ENCODE measurements at places on chromosomes 5 and 9.

DNA sequence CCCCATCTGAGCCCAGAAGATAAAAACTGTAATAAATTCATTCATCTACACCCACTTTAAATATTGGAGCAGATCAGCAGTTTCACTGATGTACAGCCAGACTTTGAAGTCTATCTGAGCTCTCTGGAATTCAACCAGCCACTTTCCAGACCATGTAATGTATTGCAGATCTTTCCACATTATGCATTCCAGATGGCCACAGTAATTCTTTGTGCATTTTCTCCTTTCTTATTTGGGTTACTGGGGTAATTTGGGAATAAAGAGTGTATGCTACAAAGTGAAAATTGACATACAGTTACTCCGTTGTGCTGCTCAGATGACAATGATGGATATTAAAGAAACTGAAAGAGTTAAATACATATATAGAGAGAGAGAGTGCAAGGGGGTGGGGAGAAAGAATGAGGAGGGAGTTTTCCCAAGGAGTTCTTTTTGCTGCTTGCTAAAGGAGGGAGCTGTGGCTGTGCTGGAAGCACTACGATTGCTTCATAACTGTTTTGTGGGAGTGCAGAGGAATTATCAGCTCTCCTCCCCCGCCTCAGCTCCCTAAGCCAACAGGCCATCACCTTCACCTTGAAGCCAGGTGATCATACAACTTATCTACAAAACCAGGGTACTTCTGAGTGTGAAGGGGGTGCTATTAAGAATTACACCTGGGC lies 152.8 kb downstream of the GAS1 start:
- no peak for DNase-seq

- no peak for DNase-seq
Observed at GRCh38 chr9:95508242-95508967, 8.4 kb downstream of the PTCH1 start.

DNA sequence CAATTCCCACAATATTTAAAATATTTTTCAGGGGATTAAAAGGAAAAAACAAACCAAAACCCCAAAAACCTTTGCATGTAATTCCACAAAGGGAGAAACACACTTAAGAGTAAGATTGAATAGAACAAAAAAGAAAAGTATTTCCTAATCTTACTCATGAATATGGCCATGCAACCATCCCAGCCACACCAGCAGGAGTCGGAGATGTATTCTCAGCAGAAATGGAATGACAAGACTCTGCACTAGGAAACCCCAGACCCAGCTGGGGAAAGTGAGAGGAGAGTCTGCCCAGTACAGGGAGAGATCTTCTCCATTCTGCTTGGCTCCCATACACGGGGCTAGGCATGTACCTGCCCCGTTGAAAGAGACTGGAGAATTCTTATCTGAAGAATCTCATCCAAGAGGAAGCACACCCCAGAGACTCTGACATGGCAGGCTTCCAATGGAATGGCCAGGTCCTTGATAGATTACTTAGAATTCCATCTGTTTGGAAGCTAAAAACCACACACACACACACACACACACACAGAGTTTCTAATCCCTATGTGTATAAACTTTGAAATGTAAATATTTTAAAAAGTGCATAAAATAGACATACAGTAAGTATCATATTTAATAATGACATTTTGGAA lies 118.8 kb downstream of the GADD45G start:
- DNase-seq: no peak

GRCh38 chr9:100129772-100130171 lies 30.7 kb downstream of the INVS start:
- no peak for DNase-seq

DNA sequence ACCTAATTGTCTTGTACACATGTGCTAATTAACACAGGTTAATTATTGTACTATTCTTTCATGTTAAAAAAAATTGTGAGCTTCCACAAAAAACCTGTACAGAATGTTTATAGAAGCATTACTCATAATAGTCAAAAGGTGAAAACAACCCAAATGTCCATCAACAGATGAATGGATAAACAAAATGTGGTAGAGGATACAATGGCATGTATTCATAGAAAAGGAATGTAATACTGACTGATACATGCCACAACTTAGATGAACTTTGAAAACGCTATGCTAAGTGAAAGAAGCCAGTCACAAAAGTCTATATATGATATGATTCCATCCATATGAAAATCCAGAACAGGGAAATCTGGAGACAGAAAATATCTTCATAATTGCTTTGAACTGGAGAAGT lies 25.6 kb downstream of the RRAGA start:
- DNase-seq: no peak

DNA sequence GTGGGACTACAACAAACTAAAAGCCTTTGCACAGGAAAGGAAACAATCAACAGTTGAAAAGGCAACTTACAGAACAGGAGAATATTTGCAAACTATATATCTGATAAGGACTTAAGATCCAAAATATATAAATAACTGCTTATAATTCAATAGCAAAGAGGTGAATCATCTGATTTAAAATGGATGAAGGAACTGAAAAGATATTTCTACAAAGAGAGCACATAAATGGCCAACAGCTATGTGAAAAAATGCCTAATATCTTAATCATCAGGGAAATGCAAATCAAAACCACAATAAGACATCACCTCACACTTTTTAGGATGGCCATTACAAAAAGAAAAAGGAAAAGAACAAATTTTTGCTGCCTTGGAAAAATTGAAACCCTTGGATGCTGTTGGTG lies 100.4 kb downstream of the LURAP1L start:
- DNase-seq: no peak

DNA sequence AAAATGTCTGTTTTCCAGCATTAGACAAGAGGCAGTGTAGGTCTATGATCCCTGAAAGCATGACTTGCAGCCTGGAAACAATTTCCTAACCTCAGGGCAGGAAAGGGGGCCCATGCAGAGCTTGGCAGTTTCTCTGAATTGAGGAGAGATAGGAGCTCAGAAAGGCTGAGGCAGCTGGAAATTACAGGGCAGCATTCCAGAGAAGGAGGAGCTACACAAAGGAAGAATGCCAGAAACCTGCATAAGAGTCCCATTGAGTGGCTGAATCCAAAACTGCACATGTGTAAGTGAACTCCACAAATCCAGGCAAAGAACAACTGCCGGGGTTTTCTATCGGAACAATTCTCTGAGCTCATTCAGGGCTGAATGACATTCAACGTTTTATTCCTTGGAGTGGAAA lies 346.8 kb downstream of the PIK3R1 start:
- no peak for DNase-seq

DNA sequence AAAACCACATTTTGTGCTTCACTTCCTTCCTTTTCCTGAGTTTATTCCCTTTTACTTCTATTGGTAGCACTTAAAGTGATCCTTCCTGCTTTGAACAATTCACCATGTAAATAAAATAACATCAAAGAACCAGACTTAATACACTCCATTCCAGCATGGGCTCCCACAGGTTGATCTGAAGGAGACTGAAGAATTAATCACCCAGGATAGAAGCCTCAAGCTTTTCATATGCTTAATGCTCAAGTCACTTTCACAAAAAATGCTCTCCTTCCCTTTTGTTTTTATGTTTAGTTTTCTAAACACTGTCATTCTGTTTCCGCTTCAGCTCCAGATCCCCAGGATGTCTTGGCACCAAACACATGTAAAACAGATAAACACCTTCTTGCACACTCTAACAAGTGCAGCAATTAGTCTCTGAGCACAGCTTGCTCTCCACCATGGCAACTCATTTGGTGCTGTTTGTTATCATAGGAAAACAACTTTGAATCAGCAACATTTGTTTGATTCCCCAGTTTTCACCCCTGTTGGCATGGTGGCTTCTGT lies 37.0 kb downstream of the DMRTA1 start:
- DNase-seq: no peak

DNA sequence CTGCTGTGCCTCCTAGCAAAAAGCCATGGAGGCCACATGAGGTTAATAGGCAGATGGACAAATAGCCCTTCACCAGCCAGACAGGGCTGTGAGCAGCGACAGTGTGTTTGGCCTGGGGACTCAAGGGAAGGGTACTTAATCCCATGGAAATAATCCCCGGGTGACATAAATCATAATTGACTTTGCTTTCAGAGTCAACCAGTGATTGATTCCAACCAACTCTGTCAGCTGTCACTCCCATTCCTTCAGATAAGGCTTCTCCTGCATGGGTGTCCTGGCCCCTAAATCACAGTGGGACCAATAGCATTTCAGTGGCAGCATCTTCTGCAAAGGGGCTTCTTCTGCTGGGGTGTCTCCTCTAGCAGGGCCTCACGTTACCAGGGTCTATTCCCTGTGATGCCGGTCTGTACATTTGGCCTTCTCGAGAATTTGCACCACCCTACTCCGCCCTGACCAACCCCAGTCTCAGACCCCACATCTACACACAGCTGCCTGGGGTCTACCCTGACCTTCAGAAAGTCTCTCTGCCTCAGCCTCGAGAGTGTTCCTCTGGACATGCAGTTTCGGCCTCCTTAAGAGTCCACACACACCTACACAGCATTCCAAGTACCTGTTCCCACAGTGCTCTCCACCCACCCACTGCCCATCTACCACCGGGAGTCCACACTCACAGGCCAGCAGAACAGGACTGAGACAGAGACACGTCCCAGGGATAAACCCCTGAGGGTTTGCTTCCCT lies 3.7 kb downstream of the CLTB start:
- no peak for DNase-seq

GRCh38 chr5:53034832-53035231 lies 45.7 kb downstream of the ITGA2 start:
- no peak for DNase-seq

GRCh38 chr5:170287532-170287931 lies 10.0 kb downstream of the LCP2 start:
- DNase-seq: no peak

DNA sequence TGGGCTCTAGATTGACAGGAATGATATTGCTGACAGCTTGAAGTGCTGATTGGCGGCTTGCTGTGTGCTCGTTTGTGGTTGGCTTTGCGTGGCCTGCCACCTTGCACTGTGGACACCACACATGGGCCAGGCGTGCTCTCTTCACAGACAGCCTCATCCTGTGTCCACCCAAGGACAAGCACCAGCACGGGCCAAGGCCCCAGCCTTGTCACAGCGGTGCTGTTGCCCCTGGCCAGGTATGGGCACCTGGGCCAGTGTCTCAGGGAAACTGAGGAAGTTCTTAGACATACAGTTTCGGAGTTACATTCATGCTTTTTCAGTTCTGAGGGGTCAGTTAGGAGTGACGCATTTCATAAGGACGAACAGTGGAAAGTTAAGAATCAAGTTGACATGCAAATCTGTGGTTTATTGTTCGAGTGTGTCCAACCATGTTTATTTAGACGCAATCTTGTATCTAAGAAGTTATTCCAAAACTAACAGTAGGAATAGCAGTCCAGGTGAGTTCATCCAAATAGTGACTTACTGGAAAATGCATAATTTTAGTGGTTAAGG lies 125.9 kb downstream of the EHMT1 start:
- no peak for DNase-seq

DNA sequence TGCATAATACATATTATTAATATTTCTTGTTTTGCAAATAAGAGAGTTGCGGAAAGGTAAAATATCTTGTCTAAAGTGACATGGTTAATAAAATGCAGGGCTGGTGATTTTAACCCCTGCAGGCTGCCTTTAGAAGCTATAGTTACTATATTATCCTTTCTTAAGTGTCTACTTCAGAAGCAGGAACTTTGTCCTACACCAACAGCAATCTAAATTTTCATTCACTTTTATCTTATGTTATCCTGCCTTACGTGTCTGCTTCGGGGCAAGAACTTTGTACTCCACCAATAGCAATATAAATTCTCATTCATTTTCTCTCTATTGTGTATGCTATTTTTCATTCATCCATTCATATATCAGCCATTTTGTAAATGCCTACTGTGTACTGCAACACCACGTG lies 719.5 kb downstream of the TLR4 start:
- no peak for DNase-seq

DNA sequence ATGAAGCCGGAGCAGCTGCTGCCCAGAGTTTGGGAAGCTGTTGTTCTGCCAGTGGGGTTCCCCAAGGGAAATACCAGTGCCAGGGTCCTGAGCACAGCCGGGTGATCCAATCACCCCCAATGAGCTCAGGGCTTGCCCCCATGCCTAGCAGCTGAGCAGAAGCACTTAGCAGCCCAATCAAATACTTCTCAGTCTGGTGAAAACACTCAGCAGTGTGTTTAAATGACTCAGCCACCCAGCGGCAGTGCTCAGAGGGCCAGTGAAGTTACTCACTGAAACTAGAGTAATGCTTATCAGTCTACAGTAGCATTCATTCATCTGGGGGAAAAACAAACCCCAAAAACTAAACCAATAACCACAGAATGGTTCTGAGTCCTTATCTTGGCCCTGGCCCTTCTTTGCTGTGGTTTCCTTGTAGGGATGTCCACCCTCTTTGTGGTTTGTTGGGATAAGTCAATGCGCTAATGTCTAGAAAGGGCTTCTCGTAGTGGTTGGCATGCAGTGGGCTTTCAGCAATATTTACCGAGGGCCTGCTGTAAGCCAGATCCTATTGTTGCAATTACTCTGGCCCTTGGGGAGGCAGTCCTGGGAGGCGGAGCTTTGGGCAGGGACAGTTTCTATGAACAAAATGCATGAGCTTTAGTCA lies 43.1 kb downstream of the LHX2 start:
- DNase-seq: no peak

DNA sequence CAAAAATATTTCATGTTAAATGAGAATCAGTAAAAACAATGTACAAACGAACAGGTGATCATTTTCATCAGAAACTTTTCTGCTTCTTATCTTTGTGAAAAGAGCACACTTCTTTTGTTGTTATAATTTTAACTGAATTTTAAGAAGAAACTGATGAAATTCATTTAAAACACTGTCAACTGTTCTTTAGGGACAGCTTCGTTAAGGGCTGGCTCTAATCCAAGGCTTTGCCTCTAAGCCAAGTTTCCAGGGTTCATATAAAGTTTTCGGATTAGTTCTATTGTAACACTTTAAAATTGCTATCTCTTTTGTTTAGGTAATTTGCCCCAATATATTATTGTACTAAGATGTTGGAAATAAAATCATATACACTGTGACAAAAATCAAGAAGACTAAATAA lies 559.2 kb downstream of the TUSC1 start:
- DNase-seq: no peak

DNA sequence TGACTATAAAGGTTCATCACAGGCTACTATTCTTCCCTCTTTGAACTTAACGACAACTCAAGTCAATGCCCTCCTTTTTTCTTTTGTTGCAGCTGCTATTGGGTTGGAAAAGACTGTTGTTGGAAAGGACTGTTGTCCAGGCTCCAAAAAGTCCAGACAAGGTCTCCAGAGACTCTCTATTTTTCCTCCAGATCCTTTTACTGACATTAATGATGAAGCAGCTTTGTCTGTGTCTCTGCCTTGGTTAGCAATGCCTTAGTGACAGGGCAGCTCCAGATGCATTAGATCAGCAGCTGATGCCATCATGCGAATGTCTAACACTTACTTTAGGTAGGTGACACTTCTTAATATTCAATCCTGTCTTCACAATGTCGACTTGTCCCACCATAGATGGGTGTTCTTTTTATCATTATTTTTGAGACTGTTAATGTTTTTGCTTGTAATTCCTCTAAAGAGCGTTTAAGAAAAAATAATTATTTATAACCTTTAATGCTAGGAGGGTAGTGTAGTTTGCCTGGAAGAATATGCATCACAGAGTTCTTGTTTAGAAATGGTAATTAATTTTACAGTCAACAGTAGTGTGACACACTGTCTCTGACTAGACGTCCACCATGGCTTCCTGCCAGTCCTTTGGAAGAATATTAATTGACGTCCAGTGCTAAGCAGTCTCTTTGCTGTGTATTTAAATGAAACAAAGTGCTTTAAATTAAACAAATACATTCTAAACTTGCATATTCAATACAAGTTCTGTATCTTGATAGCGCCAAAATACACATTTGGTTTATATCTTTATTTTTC lies 492.2 kb downstream of the NR2F1-AS1 start:
- no peak for DNase-seq
